ENCODE measurements at places on chromosomes 6 and 20.

GRCh38 chr6:148351309-148351708, 8.7 kb downstream of the SASH1 start:
- no peak for DNase-seq

- DNase-seq: no peak
Measured at GRCh38 chr6:6179858-6180623, 140.4 kb downstream of the F13A1 start.

- DNase-seq: no peak
Measured at GRCh38 chr6:155089746-155090145, 94.6 kb downstream of the TIAM2 start.

DNA sequence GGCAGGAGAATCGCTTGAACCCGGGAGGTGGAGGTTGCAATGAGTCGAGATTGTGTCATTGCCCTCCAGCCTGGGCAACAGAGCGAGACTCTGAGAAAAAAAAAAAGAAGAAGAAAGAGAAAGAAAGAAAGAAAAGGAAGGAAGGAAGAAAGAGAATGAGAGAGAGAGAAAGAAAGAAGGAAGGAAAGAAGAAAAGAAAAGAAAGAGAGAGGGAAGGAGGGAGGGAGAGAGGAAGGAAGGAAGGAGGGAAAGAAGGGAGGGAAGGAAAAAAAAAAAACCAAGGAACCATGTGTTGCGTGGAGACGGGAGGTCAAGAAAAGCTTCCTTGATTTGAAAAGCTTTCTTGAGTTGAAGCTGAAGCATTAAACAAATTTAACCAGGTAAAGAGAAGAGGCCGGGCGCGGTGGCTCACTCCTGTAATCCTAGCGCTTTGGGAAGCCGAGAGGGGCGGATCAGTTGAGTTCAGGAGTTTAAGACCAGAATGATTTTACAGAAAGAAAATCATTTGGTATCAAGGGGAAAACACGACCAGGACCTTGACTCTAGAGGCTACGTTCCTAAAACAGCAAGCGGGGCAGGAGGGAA, 90.5 kb upstream of the PRSS16 start:
- no peak for DNase-seq

DNA sequence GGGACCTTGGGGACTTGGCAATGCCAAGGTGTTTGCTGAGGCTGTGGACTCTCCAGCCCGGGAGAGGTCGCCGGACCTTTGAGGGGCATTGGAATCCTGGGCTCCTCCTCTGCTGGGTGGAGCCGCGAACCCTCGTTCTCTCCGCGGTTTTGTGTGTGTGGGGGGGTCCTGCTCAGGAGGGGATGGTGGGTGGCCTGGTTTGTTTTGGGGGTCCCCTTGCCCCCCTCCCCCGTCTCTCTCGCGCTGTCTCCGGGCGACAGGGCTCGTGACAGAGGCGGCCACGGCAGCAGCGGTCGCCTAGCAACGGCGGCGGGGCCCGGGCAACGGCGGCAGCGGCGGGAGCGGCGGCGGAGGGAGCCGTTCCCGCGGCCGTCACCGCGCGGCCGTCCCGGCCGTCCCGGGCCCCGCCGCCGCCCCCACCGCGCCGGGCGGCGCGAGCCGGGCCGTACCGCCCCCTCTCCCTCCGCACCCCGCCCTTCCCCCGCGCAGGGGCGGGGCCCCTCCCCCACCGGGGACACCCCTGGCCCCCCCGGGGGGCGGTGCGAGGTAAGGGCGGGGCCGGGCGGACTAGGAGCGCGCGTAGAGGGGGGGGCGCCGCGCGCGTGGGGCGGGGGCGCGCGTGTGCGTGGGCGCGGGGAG, 7.8 kb downstream of the SYNGAP1 start:
- peak; percentile 65 for DNase-seq

GRCh38 chr20:38307371-38308046, 3.6 kb downstream of the BPI start:
- DNase-seq: no peak

DNA sequence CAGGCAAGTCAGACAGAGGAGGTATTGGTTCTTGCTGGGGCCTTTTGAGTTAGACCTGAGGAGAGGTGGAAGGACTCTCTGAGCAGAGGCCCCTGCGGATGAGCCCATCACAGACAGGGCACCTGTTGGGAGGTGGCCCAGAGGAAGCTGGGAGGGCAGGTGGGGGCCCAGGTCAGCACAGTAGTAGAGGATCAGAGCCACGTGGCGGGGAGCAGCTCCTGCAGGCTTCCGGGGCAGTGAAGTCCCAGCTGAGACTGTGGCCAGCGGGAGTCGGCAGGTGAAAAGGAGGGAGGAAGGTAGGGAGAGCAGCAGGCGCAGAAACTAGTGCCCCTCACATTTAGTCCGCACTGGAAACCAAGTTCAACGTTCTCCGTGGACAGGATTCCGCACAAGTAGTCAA, 61.8 kb downstream of the RSPH3 start:
- DNase-seq: no peak

GRCh38 chr6:24824142-24824938, 25.6 kb upstream of the ARMH2 start:
- no peak for DNase-seq

DNA sequence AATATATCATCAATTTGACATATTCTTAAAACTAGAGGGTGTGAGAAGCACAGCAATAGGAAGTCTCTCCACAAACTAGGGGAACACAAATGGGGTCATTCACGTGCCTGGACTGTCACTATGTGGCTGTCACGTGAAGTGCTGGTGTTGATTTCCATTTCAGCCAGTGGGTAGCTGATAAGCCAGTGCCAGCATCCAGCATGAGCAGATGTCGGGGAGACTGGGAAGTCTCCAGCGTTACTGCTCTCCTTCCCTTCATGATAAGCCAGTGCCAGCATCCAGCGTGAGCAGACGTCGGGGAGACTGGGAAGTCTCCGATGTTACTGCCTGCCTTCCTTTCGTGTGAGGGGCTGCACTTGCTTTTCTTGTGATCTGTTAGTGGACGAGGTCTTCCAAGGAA, 5.6 kb upstream of the SLC17A9 start:
- no peak for DNase-seq

DNA sequence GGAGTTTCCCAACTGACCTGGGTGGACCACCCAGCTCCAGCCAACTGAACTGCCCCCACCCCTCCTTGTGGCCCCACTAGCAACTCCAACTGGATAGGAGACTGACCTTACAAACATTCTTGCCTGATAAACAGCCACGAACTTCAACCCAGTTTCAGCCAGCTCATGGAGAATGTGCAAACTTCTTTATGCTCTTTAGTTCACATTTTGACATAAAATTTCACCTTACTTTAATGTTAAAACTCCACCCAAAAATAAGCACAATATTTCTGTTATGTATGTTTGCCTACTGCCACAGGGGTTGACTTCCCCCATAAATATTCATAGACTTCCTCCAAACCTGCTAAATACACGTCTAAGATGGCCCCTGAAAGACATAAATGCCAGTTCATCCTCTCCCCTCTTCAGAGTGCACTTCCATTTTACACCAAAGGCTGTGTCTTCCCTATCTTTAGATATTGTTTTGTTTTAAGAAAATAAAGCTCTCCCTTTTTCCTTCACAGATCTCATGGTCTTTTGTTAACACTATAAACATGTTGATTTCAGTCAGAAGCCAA, 643.7 kb downstream of the EPM2A start:
- no peak for DNase-seq

DNA sequence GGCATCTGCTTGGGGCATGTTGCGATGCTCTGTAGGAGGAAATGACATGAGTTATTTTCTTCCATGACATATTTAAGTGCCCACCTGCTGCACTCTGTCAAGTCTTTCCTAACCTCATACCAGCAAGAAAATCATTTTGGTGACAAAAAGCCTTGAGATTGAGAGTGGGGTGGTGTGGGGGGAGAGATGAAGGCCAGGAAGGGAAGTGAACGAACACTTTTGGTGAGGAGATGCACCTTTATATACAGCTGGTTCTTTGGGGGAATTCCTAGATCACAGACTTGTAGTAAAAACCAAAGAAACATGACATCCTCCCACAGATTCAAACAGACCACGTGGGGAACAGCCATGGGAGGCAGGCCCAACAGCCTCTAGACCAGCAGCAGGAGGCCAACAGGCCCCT, 26.1 kb downstream of the NCOA5 start:
- no peak for DNase-seq

DNA sequence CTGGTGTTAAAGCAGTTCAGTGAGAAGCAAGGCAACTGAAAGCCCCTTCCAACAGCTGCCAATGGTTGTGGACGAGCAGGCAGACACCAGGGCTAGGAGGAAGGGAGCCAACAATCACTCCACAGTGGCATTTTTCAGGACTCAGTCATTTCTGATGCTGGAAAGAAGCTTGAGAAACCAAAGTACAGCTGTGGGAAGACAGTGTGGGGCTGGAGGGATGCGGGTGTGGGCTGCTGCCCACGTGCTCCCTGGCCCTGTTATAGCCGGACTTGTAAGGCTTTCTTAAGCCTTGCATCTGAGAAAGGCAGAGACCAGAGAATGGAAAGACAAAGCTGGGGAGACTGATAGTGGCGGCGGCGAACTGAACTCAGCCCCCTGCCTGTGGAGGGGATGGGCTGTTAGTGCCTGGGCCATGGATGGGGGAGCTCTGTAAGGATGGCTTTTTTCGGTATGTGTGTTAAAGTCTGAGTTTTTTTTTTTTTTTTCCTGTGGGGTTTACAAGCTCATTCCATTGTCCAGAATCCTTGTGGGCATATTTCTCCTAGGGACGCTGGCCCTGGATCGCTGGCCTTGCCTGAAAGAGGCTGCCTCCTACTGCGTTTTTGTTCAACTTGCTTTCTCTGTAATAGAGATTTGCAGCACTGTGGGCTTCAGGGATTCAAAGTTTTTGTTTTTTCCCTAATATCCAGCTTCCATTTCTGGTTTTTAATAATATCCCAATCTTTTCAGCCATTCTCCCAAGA, 91.7 kb downstream of the GJA10 start:
- no peak for DNase-seq

DNA sequence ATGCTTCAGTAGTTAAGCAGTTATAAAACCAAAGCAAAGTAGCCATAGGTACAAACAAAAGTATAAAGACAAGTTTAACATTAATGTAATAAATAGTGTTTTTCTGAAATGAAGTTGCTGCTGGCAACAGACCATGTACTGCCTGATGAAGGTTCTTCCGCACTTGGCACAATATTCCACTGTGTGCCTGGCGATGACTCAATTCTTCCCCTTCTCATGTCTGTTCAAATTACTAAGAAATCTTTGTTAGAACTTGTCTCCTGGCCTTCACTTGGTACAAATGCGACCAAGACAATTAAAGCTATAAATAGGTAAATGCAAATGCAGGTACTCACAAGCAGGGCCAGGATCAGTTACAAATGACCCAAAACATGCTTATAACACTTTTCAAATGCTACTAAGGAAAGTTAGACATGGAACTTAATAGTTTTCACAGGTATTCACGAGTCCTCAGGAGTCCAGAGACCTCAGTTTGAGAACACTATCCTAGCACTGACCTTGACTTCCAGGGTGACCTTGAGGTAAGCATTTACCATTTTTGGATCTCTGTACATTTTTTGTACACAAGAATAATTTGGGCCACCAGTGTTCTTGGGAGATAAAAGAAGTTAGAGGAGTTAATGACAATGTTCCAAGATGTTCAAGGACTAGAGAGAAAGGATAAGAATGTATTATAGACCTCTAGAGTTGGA, 8.1 kb upstream of the DDR1 start:
- no peak for DNase-seq

DNA sequence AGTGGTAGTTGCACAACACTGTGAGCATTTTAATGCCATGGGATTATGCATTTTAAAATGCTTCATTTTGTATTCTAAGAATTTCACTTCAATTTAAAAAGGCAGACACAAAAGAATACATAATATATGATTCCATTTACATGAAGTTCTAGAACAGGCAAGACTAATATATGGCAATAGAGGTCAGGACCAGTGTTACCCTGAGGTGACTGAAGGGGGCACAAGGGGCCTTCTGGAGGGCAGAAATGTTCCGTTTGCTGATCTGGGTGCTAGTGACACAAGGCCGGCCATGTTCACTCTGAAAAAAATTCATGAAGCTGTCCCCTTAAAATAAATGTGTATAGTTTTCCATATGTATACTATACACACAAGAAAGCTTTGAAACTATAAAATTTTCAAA, 28.5 kb downstream of the TASP1 start:
- no peak for DNase-seq

- DNase-seq: peak; percentile 78
Measured at GRCh38 chr6:111692327-111693164, 86.9 kb upstream of the TRAF3IP2 start.

DNA sequence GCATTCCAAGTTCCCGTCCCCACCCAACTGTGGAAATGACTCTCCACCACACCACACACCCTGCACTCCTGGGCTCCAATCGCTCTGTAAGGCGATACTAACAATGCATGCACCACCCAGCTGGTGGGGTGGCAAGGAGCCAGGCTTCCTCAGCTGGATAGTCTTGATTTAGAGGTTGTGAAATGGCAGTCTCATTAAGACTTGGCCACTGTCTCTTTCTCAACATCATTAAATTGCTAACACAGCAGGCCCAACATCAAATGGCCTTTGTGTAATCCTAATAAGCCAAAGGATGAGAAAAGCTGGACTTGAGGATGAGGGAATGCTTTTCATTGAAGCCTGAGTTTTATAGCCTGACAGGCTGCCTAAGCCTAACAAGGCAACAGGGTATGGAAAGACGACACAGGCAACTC, 223.7 kb downstream of the GMDS start:
- DNase-seq: peak; percentile 90

GRCh38 chr6:18477301-18477941, 90.3 kb downstream of the RNF144B start:
- no peak for DNase-seq

DNA sequence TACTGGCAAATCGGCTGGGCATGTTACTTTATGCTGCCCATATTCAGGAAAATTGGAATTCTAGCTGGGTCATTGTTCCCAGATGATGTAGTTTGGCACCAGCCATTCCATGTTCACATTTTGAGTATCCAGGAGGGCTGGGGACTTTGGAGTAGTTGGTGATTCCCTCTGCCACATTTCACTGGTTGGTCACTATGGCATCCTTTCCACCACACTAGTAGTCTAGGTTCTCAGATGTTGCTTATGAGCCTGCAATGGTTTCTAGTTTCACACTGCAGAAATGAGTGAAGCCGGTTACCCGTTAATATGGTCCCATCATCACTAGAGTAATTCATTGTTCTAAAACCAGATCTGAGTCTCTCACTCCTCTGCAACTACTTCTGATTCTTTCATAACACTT, 4.6 kb downstream of the PTPN1 start:
- no peak for DNase-seq
